Activated naive CD8-positive, alpha-beta T cell treated with anti-CD3 and anti-CD28 coated beads, Interleukin-2, amount 50 U/mL, for 24 hours (primary cell): ENCODE measurements at places on chromosomes 6 and 20.
A peak's percentile ranks its signal among the peaks of the same experiment; 100 is the strongest.

GRCh38 chr20:4160761-4161305 lies 145.5 kb upstream of the RNF24 start:
- DNase-seq, result peak; percentile 57

- DNase-seq, result no peak
Observed at GRCh38 chr20:53330601-53331140, 263.0 kb downstream of the ZNF217 start.

GRCh38 chr6:137744877-137745276 lies 122.2 kb upstream of the TNFAIP3 start:
- no peak for DNase-seq

DNA sequence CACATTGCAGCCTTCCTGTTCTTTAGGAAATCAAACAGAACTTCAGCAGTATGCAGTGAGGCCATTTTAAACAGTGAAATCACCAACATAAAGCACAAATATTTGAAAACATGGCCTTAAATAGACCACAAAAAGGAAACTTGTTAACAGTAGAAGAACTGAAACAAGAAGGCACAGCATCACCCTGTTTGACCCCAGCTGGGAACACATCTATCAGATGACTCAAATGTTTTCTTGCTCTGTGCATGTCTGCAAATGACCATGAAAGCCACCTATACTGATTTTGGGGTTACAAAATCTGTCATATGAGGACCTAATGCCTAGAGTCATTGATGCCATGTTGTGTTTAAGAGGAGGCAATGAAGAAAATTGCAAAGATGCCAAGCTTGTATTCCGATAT lies 123.8 kb upstream of the ADGRF1 start:
- no peak for DNase-seq

- no peak for DNase-seq
Observed at GRCh38 chr6:131947986-131948661, 3.0 kb downstream of the CCN2 start.

DNA sequence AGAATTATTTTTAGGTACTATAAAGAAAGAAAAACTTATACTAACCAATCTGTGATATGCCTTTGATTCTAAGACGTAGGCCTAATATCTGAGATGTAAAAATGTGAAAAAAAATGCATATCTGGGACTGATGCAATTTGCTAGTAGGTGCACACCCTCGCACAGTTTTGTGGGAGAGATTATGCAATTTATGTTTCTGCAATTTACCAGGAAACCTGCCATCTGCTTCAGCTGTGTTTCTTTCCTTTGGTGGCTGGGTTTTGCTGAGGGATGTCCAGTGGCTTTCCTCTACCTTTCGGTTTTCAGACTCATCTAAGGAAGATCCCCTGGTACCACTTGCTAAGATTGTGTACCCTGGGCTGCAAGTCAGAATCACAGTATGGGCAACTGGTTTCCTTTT lies 186.9 kb downstream of the ZFP64 start:
- DNase-seq, result no peak

GRCh38 chr6:149861603-149862423 lies 2.3 kb downstream of the LRP11 start:
- no peak for DNase-seq

- no peak for DNase-seq
Observed at GRCh38 chr20:48766205-48766604, 61.6 kb downstream of the PREX1 start.

- DNase-seq, result no peak
Observed at GRCh38 chr20:11780765-11781369, 136.8 kb upstream of the BTBD3 start.

DNA sequence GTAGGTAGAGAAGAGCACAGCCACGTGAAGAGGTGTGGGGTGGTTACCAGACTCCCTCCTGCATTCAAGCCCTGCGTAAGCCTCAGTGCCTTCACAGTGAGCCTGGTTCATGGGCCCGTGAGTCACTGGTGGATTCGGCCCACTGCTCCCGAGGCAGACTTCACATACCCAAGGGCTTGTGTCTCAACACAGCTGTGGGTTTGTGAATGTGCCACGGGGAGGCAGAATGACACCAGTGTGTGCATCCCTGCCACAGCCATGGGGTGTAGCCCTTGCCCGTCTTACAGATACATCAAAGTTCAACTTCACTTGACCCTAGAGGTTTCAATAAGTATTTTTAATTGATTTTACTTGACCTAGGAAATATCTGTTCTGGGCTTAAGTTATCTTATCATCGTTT lies 108.5 kb downstream of the MAP3K4 start:
- DNase-seq, result no peak

- no peak for DNase-seq
Observed at GRCh38 chr20:1304710-1305515, 24.0 kb downstream of the SDCBP2 start.

- DNase-seq, result peak; percentile 79
Observed at GRCh38 chr6:151323791-151324487, 67.4 kb downstream of the ZBTB2 start.

GRCh38 chr20:58260006-58260405 lies 31.6 kb upstream of the ANKRD60 start:
- no peak for DNase-seq

GRCh38 chr6:169849396-169849795 lies 98.0 kb downstream of the ERMARD start:
- no peak for DNase-seq

GRCh38 chr6:153947808-153948447 lies 91.1 kb upstream of the OPRM1 start:
- DNase-seq, result peak; percentile 1

DNA sequence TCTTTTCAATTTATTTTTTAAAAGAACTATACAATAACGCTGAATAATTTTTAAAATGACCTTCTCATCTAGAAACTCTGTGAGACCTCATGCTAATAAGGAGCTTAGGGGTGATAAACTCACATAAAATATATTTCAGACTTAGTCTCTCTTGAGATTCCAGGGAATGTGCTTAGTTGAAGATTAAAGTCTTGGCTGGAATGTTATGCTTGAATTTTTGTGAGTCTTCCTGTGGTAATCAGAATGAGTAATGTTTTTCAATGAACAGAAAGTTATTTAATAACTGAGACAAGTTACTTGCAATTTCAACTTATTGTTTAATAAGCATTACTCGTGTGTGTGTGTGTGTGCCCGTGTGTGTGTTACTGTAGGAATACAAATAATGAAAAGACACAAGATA lies 379.9 kb upstream of the EPHA7 start:
- DNase-seq, result no peak

- DNase-seq, result no peak
Observed at GRCh38 chr6:41298785-41299502, 12.5 kb upstream of the TREM1 start.

DNA sequence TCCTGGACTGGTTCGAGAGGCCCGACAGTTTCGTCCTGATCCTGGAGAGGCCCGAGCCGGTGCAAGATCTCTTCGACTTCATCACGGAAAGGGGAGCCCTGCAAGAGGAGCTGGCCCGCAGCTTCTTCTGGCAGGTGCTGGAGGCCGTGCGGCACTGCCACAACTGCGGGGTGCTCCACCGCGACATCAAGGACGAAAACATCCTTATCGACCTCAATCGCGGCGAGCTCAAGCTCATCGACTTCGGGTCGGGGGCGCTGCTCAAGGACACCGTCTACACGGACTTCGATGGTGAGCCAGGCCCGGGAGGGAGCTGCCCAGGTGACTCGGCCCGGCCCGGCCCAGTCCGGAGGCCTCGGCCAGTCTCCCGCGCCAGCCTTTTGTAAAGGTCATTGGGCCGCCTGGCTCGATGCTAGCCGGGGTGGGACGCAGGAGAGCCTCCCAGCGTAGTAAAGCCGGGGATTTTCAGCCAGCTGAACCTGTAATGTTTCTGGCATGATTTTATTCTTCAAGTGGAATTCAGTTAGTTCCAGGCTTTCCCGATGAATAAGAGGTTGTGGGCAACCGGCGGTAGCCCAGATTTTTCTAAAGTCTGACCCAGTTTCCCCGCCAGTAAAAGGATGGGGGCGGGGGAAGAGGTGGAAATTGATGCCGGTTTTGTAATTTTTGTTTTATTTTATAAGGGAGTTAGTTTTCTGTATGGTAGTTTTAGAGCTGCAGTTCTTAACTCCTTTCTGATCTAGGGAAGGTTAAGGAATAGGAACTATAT lies 1.4 kb downstream of the PIM1 start:
- peak; percentile 44 for DNase-seq

GRCh38 chr6:148972481-148972880 lies 225.7 kb downstream of the UST start:
- DNase-seq, result peak; percentile 40

- no peak for DNase-seq
Observed at GRCh38 chr6:1789092-1789491, 179.4 kb downstream of the FOXC1 start.

- DNase-seq, result no peak
Observed at GRCh38 chr20:53963635-53964034, 106.8 kb downstream of the BCAS1 start.

GRCh38 chr6:6217855-6218758 lies 102.4 kb downstream of the F13A1 start:
- DNase-seq, result no peak

DNA sequence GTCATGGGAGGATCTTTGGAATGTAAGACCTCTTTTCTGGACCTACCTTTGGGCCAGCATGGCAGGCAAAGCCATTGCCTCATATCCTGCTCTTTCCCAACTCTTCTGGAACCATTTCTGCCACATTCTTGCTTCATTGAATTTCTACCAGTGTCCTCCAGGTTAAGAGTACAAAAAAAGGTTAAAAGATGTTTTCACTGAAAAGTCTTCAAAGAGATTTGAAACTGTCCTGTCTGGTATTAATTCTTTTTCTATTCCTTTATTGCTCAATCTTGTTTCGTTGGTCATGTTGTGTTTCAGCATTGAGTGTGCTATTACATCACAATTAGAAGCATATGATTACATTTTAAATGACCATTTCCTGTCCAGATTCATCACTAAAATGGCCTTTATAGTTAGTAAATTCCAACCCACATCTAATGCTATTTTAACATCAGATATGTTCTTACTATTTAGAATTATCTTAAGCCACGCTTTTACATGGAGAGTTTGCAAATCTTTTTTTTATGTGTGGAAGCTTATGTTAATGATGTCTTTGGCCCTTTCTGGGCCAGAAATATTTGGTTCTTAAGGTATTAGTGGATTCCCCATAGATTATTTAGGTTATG lies 450.9 kb downstream of the GJA1 start:
- no peak for DNase-seq

- DNase-seq, result no peak
Observed at GRCh38 chr6:34928695-34929094, 39.6 kb downstream of the ANKS1A start.

DNA sequence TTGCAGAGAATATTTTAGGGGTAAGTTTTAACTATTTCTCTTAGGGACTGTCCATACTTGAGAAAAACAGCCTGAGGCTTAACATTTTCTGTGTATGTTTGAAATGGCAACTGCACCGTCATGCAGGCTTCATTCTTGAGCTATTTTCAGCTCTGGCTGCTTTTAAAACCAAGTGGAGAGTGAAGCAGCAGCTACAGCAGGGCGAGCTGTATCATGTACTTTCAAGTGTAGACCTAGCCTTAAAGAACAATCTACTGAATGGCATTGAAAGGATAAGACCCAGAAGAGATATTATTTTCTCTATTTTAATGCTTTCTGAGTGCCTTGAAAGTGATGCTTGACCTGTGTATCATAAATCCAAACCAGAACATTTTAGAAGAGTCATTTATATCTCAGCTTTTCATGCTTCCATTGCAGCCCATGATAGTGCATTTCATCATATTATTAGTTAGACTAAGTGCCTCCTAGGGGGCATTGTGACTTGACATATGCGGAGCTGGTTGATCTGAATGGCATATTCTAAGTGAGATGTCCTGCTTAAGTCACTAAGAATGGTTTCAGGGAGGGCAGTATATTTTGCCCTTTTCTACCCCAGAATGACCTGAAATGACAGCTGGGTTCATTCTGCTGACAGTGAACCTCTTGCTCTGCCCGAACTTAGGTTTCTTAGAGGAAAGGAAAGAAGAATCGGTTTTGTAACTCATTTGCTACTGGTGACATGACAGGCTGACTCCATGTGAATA lies 85.3 kb downstream of the NKAIN2 start:
- DNase-seq, result no peak

DNA sequence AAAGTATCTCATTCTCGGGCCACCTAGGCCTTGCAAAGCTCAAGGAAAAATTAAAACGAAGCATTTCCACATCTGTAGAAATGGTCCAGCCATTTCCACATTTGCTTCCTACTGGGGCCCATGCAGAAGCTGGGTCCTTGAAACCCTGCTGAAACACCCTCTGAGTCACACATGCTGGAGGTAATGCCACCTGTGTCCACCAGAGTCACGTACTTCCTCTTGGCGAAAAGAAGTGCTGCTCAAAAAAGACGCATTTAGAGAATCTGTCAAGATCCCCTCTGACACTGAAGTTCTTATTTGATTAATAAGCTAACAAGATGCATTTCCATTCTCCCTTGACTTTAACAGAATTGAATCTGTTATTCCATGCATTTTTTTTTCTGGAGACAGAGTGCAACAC lies 423.2 kb downstream of the PREX1 start:
- no peak for DNase-seq

DNA sequence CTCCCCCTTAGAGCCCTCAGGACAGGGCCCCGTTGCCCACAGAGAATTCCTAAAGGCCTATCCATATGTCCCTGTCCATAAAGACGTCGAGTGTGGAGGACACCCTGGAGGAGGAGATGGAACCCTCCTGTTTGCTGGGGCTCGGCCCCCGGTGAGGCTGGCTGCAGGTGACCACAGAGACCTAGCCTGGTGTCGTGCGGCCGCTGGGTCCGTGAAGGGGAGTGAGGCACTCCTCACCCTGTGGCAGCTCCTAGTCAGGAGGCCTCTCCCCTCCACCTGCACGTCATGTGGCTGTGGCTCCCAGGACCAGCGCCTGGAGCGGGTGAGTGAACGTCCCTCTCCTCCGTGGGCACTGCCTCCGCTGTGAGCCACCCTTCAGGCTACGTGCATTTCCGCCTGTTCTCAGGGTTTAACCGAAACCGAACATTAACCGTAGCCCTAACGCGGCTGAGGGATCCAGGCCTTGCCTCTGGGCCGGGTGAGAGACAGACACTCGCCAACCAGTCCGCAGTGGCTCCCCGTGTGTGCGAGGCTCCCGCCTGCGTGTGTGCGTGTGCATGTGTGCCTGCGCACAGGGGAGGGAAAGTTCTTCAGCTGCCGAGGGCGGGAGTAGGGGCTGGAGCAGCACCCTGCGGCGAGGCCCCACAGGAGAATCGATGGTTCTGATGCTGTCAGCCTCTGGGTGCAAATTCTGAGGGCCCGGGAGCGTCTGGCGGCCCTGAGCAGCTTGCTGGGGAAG lies 5.9 kb upstream of the TCEA2 start:
- no peak for DNase-seq

DNA sequence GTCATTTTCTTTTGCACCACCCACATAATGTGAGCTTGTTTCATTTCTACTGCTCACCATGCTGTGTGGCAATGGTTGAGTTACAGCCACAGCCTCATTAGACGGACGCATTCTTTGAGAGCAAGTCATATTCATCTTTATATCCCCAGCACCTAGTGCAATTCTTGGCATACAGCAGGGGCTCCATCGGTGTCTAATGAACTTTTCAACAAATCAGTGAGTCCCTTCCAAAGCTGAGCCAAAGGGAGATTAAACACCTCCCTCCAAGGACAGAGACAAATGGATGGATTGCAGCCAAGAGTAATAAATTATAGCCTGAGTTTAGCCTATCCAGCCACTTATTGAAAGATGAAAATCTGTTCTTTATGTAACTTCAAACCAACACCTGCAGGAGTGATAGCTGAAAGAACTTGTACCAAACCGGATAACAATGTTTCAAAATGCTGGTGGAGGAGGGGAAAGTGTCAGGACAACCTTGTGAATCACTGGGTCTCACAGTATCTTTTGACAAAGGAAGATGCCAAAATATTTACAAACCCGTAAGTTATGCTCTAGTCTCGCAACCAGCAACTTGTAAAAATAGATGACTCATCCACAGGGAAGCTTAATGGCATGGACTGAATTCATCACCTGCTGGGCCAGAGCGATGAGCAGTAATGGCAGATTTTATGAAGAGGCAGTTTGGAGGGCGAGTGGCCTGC lies 139.0 kb downstream of the PXDC1 start:
- DNase-seq, result no peak
